HEK293T (cell line): ENCODE measurements at places on chromosomes 7 and 10.

DNA sequence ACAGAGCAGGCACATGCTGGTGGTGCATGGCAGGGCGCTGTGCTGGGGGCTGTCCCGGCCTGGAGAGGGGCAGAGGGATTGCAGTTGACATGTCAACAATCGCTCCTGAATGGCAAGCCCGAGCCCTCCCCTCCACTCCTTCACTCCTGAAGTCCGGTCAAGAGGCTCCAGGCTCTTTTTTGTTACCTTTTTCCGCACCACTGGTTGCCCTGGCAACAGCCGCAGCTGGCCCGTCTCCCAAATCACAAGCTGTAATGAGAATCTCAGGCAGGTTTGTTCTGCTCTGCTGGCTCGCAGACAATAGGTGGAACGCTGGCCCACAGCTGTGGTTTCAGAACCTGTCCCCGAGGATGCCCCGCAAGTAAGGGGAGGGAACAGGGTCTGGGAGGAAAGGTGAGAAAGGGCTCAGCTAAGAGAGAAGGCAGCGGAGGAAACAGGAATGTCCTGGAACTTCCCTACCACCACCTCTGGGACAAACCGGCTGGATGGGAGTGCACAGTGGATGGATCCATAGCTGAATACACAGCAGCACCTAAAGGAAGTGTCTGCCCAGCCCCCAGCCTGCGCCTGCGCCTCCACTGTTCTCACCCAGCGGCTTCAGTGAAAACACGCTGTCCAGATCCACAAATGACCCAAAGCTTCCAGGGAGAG, 58.9 kb downstream of the CALML3 start:
- DNase-seq: no peak

DNA sequence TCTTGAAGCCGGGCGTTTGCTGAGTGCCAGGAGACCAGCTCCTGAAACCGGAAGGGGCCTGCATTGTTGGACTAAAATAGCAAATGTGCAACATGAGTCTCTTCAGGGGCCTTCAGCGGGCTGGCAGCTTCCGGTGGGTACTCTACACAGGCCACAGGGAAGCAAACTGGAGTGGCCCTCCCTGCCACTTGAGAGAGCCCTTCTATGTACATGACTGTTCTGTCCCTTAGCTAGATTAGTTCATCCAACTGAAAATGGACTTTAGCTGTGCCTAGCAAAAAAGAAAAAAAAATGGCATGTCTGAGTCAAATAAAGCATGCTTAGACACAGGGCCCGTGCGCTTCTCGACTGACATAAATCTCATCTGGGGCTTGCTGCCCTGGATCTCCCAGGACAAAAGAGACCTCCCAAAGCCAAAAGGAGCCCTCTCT, 115.3 kb upstream of the TCF7L2 start:
- DNase-seq: no peak

GRCh38 chr10:113788604-113789083, 37.2 kb downstream of the PLEKHS1 start:
- no peak for DNase-seq

DNA sequence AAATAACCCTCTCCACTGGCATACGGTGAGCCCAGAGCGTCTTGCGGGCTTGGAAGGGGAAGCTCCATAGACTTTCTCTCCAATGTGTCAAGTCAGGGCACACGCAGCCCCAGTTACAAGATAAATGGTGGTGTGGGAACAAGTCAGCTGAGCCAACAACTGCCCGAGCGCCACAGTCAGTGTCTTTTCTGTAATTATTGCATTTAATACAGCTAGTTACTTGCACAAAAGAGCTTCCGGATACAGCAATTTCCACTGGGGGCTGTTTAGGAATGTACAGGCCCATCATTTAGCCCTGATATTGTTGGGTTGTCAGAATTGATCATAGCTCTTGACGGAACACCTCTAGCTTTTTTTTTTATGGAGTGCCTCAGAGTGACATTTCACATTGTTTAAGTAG, 193.5 kb upstream of the SP8 start:
- DNase-seq: no peak

DNA sequence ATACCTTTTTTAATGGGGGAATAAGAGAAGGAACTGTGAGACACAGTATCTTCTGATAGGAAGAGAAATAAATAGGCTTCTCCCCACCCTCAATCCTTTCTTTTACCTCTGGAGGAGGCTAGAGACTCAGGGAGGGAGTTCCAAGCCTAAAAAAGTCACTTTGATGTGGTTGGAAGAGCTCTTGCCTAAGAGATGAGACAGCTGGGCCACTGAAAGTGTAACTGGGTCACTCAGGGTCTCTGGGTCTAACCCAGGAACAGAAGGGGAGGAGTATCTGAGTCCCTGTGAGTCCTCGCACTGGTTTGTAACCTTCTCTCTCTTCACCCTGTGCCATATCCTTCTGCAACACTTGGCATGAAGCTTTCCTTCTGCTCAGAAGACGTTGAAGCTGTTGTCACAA, 222.9 kb upstream of the AGK start:
- DNase-seq: no peak

DNA sequence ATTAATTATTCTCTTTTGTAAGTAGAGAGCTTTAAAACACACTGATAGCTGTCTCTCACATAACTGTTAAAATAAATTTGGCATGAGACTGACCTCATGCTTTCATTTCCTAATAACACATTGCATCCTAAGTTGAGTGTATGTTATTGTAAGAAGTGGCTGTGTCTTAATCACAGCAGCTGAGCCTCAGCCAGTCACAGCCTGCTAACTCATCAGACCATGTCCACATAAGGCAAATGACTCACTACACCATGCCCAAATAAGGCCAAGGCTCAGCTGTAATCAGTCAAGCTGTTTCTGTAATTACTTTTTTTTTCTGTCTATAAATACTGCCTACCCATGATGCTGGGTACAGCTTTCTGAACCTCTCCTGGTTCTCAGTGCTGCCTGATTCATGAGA, 860.9 kb downstream of the XPNPEP1 start:
- no peak for DNase-seq

DNA sequence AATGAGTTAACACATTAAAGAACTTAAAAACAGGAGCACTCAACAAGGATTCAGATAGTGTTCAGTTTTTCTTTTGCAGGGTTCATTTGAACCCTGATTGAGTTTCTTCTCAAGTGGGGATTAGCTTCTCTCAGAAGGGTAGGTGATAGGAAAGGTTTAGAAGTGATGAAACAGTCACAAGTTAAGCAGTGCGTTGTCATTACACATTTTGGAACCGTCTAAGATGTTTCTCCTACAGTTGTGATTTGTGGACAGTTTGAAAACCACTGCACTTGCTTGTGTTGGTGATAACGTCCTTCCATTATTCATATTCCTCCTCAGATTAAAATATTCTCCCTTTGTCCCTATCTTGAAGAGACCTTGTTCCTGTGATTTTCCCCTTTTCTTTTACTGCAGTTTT, 2.7 kb downstream of the STMP1 start:
- no peak for DNase-seq

DNA sequence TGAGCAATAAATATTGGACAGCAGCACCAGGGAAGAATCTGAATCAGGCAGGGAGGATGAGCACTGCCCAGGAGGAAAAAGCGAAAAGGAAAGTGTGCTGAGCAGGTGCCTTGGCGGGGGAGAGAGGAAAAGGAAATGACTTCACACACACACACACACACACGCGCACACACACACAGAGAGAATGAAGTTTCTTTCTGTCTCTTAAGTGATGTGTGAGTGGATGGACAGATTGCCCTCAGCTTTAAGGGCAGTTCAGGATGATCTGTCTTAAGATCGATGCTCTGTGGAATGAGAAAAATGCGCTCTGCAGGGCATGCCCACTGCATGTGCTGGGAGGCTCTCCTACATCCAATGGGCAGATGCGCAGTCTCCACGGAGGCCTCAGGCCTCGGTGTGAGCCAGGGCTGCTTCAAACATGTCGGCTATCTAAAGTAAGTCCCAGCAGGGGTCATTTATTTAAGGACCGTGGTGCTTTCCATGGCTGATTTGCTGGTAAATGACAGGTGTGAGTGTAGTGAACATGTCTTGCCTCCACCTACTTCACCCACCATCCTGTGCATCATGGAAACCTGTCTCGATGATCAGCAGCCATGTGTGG, 2.5 kb upstream of the ACBD5 start:
- DNase-seq: peak; percentile 24

DNA sequence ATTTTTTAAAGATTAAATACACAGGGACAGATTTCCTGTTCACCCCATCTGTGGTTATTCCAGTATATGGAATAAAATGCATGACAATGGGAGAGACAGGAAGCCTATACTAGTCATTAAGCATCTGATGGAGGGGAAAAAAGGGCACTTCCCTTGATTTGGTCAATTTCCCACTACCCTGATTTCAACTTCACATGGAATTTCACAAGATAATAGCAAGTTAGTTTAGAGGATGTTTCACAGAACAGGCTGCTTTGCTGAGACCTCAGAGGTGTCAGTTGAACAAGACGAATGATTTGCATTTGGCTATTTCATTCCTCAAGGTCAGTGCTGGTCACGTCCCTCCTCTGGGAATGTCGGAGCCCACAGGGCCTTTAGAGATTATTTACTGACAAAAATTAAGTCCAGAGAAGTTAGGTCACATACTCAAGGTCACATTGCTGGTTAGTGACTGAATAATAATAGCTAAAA, 4.7 kb upstream of the ITPRIP start:
- no peak for DNase-seq

GRCh38 chr7:140501966-140502365, 22.7 kb upstream of the MKRN1 start:
- no peak for DNase-seq

DNA sequence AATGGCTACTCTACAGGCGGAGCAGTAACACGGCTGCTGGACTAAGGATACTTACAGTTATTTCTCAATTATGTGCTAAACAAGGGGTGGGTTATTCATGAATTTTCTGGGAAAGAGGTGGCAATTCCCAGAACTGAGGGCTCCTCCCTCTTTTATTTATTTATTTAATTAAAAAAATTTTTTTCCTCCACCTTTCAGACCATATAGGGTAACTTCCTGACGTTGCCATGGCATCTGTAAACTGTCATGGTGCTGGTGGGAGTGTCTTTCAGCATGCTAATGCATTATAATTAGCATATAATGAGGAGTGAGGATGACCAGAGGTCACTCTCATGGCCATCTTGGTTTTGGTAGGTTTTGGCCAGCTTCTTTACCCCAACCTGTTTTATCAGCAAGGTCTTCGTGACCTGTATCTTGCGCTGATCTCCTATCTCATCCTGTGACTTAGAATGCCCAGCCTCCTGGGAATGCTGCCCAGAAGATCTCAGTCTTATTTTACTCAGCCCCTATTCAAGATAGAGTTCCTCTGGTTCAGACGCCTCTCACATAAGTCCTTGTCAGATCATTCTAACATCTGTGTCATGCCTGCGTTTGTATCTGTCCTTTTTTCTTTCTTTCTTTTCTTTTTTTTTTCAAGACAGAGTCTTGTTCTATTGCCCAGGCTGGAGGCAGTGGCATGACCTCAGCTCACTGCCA, 15.9 kb upstream of the STOX1 start:
- no peak for DNase-seq
